ENCODE measurements at places on chromosomes 11 and 22. TPM values are rescaled to one million over a fixed set of nuclear protein-coding genes. Genes with fewer than 3 reads are reported as not detected.

The MMP1 gene
- total RNA-seq: not detected

The MS4A12 gene
- not detected for total RNA-seq

The HBG2 gene
- total RNA-seq: not detected

The GGTLC3 gene
- not detected for total RNA-seq

The MISFA gene
- total RNA-seq: 3.2 TPM

The EFCAB6 gene
- 1.3 TPM for total RNA-seq

The OR9G4 gene
- total RNA-seq: not detected

The OR51E2 gene
- not detected for total RNA-seq

The C11orf97 gene
- total RNA-seq: not detected

The MADD gene
- total RNA-seq: 120 TPM

The SMPD1 gene
- total RNA-seq: 29.1 TPM

The MYO7A gene
- 0.05 TPM for total RNA-seq

The TAF10 gene
- total RNA-seq: 118 TPM

The CENPM gene
- total RNA-seq: 34.7 TPM

The MS4A4E gene
- total RNA-seq: 2.6 TPM

The OR2AG1 gene
- not detected for total RNA-seq

The PRG3 gene
- not detected for total RNA-seq

The OR1S1 gene
- total RNA-seq: not detected

The RPS6KB2 gene
- 95.8 TPM for total RNA-seq

The RHOD gene
- total RNA-seq: not detected

The TRIM29 gene
- not detected for total RNA-seq

The SCN3B gene
- not detected for total RNA-seq

The C22orf42 gene
- total RNA-seq: not detected

The DERL3 gene
- 14.3 TPM for total RNA-seq

The TRIM48 gene
- not detected for total RNA-seq

The SCUBE2 gene
- total RNA-seq: 0.40 TPM

The UBE2L6 gene
- total RNA-seq: 101 TPM

The C11orf16 gene
- not detected for total RNA-seq

The NLRX1 gene
- 14.1 TPM for total RNA-seq

The EXT2 gene
- 45.7 TPM for total RNA-seq

The AQP11 gene
- total RNA-seq: 0.17 TPM

The UPK3A gene
- total RNA-seq: not detected

The CHKB gene
- total RNA-seq: 120 TPM

The SCO2 gene
- 13.1 TPM for total RNA-seq

The INPP5J gene
- total RNA-seq: not detected

The OR52H1 gene
- total RNA-seq: not detected

The OR8D4 gene
- total RNA-seq: not detected

The APOA4 gene
- total RNA-seq: not detected

The AAMDC gene
- 1.7 TPM for total RNA-seq

The SMIM35 gene
- not detected for total RNA-seq

The OPCML gene
- not detected for total RNA-seq

The RAG2 gene
- total RNA-seq: not detected

The GAL3ST3 gene
- not detected for total RNA-seq

All from natural killer cell treated with Interleukin-12 subunit alpha and Interleukin-12 subunit beta and Interleukin-15 and Interleukin-18, amount 100 ng/mL, for 72 hours (primary cell).